ENCODE measurements at places on chromosomes 11 and 22. TPM values are rescaled to one million over a fixed set of nuclear protein-coding genes. Genes with fewer than 3 reads are reported as not detected.

The SERHL2 gene
- 2.8 TPM for total RNA-seq

The SAA2 gene
- not detected for total RNA-seq

The TRIM34 gene
- 0.73 TPM for total RNA-seq

The TMPRSS6 gene
- total RNA-seq: 0.57 TPM

The ANKK1 gene
- total RNA-seq: 0.29 TPM
